ENCODE measurements at places on chromosomes 3 and 15.

- peak; percentile 15 for DNase-seq
These were observed 224.6 kb downstream of the VPS13C start for GRCh38 chr15:61835496-61836106.

DNA sequence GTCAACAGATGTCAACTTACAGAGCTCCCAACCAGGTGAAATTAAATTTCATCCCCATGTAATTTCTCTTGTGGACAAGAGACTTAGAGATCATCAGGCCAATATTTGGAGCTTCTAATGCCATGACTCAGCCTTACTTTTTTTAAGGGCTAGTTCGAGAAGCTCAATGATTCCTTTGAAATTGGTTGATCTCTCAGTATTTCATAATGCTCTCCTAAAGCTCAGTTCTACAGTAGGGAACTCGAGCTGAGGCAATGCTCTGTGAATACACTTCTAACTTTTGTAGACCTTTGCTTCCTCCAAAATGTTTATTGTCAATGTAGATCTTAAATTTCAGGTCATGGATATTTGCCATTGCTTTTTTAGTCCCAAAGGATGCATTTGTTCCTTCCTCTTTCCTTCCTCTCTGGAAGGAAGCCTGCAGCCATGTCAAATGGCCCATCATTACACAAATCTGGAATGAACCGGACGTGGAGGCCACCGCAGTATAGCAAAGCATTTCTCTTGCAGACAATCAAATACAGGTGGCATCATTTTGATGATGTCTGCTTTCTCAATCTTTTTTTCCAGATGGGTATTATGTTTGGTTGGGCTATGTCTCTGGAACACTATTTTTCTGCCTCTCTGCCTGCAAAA, 28.3 kb downstream of the STARD5 start:
- no peak for DNase-seq

GRCh38 chr15:84797801-84798200, 19.4 kb upstream of the ALPK3 start:
- no peak for DNase-seq

GRCh38 chr3:110199588-110199943, 862.2 kb upstream of the DPPA4 start:
- DNase-seq, result no peak

GRCh38 chr3:48697952-48698351, 12.2 kb upstream of the NCKIPSD start:
- no peak for DNase-seq

- peak; percentile 43 for DNase-seq
These were observed 46.8 kb downstream of the CHL1 start for GRCh38 chr3:243356-243725.

GRCh38 chr3:64079369-64080150, 56.3 kb upstream of the PSMD6 start:
- DNase-seq, result no peak
